CD8-positive, alpha-beta T cell (primary cell): ENCODE measurements at places on chromosomes 6 and 20. TPM values are rescaled to one million over a fixed set of nuclear protein-coding genes. Genes with fewer than 3 reads are reported as not detected.

The VGLL2 gene
- total RNA-seq = not detected

The PARD6B gene
- 5.6 TPM for total RNA-seq

The FAXC gene
- total RNA-seq = not detected

The ADAM33 gene
- not detected for total RNA-seq

The ZNF311 gene
- total RNA-seq = not detected

The ECT2L gene
- not detected for total RNA-seq

The C20orf204 gene
- total RNA-seq = 6.9 TPM

The PACSIN1 gene
- total RNA-seq = 2.4 TPM

The CARMIL1 gene
- 6.1 TPM for total RNA-seq

The RAET1E gene
- not detected for total RNA-seq

The SPDEF gene
- 0.22 TPM for total RNA-seq

The PI16 gene
- 0.42 TPM for total RNA-seq

The USP49 gene
- total RNA-seq = 1.8 TPM

The SLC22A3 gene
- not detected for total RNA-seq

The LY86 gene
- not detected for total RNA-seq
